ENCODE measurements at places on chromosomes 11 and 22. TPM values are rescaled to one million over a fixed set of nuclear protein-coding genes. Genes with fewer than 3 reads are reported as not detected.

- no peak for DNase-seq
These were observed 2.1 kb downstream of the MRPL40 start for GRCh38 chr22:19434401-19434800.

GRCh38 chr22:22410121-22410520 is 98.4 kb downstream of the ZNF280B start:
- no peak for DNase-seq

Gene ISX
- not detected for total RNA-seq

DNA sequence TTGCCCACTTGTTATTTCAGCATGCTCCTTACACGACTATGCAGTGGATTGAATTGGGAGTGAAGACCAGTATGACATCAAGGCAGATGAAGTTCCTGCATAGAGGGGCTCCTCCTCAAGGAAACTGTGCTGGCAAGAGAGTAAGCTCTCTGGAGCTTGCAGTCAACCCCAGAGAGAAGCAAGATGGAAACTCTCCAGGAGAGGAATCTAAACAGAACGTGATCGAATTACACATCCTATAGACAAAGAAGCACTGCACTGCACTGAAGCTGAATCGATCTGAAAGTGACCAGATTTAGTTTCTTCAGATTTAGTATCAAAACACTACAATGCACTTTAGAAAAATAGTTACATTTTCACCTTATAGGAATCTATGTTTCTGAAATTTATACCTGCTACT is 947.7 kb upstream of the TENM4 start:
- peak; percentile 8 for DNase-seq

- DNase-seq, result no peak
These were observed 266.2 kb upstream of the PLET1 start for GRCh38 chr11:112526699-112527416.

DNA sequence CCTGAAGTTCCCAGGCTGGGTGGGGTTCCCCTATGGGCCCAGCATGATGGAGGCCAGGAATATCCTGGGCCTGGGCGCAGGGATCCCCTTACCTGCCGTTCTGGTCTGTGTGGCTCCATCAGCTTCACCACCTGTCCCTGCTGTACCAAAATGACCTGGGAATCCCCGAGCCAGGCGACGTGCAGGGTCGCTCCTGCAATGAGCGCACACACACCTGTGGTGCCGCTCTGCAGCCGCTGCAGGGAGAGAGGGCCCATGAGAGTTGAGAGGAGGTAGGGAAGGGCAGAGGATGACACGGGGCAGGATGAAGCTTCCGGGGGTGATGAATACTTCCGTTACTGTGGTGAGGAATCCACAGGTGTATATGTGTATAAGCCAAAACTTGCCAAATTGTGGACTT is 21.6 kb downstream of the PPM1F start:
- DNase-seq, result no peak

GRCh38 chr11:93608364-93608763 is 53.1 kb upstream of the CEP295 start:
- no peak for DNase-seq

DNA sequence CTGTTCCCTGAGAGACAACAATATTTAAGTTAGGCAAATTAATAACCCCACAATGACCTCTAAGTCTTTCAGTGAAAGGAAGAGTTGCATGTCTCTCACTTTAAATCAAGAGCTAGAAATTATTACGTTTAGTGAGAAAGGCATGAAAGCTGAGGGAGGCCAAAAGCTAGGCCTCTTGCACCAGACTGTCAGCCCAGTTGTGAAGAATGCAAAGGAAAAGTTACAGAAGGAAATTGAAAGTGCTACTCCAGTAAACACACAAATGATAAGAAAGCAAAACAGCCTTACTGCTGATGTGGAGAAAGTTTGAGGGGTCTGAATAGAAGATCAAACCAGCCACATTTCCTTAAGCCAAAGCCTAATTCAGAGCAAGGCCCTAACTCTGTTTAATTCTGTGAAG is 45.0 kb downstream of the BBOX1 start:
- no peak for DNase-seq

DNA sequence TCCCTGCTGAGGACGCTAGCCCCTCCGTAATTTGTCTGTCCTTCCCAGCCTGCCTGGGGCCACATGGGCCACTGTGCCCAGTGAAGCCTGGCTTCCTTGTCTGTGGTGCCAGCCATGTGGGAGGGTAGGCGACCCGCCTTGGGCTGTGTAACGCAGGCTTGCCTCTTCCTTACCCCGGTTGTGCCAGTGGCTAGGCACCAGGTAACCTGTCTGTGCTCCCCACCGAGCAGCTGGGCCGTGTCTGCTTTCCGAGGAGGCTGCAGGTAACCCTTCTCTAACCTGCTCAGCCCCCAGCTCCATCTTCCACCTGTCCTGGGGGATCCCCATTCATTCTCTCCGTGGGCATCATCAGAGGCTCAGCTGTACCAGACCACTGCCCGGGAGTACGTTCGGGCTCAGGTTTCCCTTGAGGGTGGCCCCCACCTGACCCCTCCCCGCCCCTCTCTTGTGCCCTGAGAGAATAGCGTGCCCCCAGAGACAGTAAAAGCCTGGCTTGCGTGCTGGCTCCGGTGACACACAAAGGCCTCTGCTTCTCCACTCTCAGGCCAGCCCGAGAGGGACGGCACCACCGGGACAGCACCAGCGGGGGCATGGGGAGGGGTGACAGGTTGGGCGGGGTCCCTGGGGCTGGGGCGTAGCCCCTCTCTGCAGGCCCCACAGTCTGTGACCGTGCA is 79.1 kb downstream of the CDKN1C start:
- DNase-seq, result no peak

- DNase-seq, result peak; percentile 44
These were observed 59.7 kb downstream of the NARS2 start for GRCh38 chr11:78514922-78515502.

DNA sequence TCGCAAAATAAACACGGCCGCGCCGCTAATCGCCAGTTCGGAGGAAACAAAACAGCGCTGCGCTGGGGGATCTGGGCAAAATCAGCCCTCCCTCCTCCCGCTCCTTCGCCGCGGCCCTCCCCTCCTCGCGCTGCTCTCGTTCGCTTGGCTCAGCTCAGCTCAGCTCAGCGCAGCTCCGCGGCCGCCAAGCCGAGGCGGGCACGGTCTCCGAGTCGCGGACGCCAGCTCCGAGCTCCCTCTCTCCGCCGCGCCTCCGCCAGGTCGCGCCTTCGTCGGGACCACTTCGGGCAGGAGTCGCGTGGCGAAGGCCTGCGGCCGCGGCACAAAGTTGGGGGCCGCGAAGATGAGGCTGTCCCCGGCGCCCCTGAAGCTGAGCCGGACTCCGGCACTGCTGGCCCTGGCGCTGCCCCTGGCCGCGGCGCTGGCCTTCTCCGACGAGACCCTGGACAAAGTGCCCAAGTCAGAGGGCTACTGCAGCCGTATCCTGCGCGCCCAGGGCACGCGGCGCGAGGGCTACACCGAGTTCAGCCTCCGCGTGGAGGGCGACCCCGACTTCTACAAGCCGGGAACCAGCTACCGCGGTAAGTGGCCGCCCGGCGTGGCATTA is at the start of gene SPON1:
TSS of gene SPON1 (plus strand) at position 162 of the 607 bp plus-strand sequence. CDS start at position 344, 182 bp downstream.
- DNase-seq, result peak; percentile 87

Gene TMEM86A
- 0.70 TPM for total RNA-seq

DNA sequence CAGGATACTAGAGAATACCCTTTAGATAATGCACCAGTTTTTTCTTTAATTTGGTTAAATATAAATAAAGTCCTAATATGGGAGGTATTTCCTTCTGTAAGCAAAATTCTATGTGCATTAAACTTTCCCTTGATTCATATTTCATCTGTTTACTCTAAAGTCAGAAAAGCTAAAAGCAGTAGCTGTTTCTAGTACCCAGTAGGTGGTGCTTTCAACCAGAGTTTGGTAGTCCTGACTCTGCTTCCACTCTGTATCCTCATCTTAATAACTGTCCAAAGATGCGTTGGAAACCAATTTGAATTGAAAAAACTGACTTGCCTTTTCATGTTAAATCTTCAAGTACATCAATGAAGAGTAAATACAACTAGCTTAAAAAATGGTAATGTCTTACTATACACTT is 1065.2 kb downstream of the JRKL start:
- DNase-seq, result peak; percentile 20

DNA sequence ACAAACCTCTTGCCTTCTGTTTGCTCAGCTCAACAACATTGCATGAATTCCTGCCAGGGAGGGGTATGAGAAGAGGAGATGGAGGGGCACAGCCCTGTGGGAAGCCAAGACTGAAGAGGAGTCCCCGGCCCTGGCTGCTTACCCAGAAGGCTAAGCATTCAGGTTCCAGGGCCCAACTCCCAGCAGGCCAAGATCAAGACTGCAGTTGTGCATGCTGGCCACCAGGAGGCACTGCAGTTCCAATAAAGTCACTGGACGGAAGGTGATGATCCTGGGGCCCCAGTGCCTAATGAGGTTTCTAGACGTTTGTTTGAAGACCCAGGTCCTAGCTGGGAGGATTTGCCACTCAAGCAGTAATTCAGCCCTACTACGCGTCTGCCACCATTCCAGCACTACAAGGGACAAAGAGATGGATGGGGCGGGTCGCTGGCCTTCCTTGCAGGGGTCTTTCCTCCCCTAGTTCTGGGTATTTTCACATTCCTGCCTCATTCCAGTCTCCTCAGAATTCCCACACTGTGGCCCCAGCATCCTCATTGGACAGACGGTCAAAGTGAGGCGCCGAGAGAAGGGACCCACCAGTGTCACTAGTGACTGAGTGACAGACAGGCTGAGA is 23.6 kb downstream of the ALX4 start:
- DNase-seq, result peak; percentile 93

DNA sequence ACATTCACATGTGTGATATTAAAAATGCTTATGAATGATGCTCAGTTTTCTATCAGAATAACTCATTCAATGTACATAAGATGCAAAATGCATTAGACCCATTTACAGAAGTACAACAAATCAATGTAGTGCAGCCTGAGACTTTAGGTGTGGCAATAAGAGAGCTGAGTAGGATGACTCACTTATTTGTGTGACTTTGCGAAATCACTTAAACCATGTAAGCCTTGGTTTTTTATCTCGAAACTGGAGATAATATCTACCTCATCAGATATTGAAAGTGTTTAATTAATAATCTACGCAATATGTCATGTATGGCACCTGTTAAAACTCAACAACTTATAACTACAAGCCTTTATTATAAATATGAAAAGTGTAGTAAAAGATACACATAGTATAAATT is 105.7 kb upstream of the LUZP2 start:
- no peak for DNase-seq

GRCh38 chr11:114026355-114026754 is 33.2 kb upstream of the ZBTB16 start:
- DNase-seq, result peak; percentile 83

- DNase-seq, result no peak
These were observed 23.9 kb upstream of the TFIP11 start for GRCh38 chr22:26536056-26536761.

DNA sequence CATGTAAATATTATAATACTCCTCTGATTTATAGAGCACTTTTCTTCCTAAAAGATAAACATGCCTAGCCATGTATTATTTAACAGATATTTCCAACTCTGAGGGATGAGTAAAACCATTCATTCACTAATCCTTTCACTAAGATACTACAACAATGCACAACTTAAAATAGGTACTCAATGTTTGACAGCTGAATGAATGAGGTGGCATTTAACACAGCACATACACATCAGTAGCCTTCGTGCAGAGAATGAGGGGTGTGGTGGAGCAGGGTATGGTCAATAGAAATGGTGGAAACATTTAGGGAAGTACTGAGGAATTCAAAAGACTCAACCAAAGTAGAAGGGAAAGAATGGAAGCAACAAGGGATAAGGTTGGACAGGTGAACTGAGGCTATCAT is 46.7 kb upstream of the MTNR1B start:
- no peak for DNase-seq

- no peak for DNase-seq
These were observed 46.5 kb downstream of the ADM start for GRCh38 chr11:10351435-10351764.

DNA sequence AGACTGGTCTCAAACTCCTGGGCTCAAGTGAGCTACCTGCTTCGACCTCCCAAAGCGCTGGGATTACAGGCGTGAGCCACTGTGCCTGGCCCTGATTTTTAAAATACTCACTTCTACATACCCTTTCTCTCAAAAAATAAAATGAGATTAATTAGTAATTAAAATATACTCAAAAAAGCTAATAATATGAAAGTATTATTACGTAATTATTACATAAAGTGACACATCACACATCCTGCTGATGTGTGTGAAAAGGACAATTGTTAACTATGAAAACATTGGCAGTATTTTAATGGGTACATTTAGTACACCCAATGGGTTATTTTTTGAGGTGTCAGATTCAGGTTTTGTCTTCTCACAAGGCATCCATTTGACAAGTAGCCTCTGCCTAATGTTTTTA is 21.4 kb upstream of the MICAL3 start:
- DNase-seq, result no peak

- DNase-seq, result no peak
These were observed 92.1 kb upstream of the NARS2 start for GRCh38 chr11:78666675-78667160.

Gene ACR
- 2.2 TPM for total RNA-seq

Gene SMTNL1
- not detected for total RNA-seq

- peak; percentile 45 for DNase-seq
These were observed 69.2 kb upstream of the INCENP start for GRCh38 chr11:62054484-62055121.

Gene RIMBP3C
- total RNA-seq, result 1.6 TPM

- DNase-seq, result no peak
These were observed 53.1 kb downstream of the THAP12 start for GRCh38 chr11:76327756-76328388.

DNA sequence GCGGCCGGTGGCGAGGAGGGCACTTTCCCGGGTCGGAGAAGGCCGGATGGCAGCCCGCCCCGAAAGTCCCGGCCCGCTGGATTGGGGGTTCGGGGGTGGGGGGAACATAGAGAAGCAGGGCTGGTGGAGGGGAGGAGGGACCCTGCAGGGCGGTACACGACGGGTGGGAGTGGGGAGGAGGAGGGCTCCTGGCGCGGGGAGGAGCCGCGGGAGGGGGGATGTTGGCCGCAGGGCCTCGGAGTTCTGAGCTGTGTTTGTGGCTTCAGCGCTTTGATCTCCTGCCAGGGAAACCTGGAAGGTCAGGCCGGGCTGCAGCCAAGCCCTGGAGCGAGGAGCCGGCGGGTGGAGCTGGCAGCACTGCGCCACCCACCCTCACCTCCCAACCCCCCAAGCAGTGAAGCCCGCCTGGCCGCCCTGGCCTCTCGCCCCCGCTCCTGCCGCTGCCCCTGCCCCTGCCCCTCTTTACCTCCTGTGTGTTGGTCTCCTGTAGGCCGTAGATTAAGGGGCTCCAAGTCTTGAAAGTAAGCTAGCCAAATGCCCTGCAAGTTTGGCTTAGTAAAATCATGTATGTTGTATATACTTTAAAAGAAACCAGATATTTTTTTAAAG is 30.9 kb downstream of the C22orf31 start:
- DNase-seq, result peak; percentile 86
